Dermis lymphatic vessel endothelial cell (primary cell): ENCODE measurements at places on chromosomes 5 and 9. TPM values are rescaled to one million over a fixed set of nuclear protein-coding genes. Genes with fewer than 3 reads are reported as not detected.

The SLC25A2 gene
- 0.09 and 0.22 TPM in 2 replicates for total RNA-seq

The FCN1 gene
- not detected in 2 replicates for total RNA-seq

The CCDC187 gene
- not detected in 2 replicates for total RNA-seq

The ACTBL2 gene
- under 0.01 TPM in 1 of 2 replicates, not detected in the other for total RNA-seq

The SPACA9 gene
- 0.87 and 0.95 TPM in 2 replicates for total RNA-seq

The BAAT gene
- under 0.01 TPM in 1 of 2 replicates, not detected in the other for total RNA-seq

The NUDT12 gene
- 5.3 and 5.9 TPM in 2 replicates for total RNA-seq

The CMYA5 gene
- total RNA-seq = under 0.01 and 0.09 TPM in 2 replicates

The ZNF300 gene
- total RNA-seq = 5.4 and 8.3 TPM in 2 replicates
